ENCODE measurements at places on chromosomes 6 and 20.
A peak's percentile ranks its signal among the peaks of the same experiment; 100 is the strongest.

DNA sequence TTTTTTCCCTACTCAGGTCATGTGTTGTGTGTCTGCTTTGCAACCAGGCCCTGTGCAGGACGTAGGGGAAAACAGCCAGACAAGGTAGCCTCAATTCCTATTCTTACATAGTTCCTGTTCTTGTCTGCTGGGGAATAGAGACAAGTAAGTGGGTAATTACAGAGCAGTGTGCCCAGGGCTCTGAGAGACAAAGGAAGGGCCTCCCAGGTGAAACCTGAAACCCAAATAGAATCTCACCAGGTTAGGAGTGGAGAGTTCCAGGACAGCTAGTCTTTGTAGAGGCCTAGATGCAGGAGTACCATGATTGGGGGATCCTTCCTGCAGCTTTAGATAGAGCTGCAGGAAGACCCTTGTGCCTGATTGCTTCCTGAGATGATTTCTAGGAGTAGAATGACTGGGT lies 48.4 kb downstream of the DHX35 start:
- DNase-seq, result no peak

DNA sequence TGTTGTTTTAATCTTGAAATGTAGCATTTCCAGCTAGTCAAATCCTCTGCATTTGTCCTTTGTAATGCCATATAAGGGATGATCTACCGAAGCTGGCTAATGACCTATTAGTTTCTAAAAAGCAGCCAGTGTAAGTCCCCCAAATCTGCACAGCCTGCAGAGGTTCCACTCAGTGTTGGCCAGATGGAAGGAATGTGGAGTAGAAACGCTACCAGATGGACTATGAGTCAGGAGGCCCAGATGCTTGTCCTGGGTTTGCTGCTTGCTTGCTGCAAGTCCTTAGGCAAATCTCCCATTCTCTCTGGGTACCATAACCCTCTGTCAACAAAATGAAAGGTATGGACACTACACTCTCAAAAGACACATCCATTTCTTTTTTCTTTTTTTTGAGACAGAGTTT lies 149.8 kb downstream of the BTBD9 start:
- DNase-seq, result peak; percentile 41

- no peak for DNase-seq
Measured at GRCh38 chr6:129130959-129131681, 248.2 kb downstream of the LAMA2 start.

- no peak for DNase-seq
Measured at GRCh38 chr6:110412360-110412759, 3.0 kb downstream of the DDO start.

GRCh38 chr20:57882451-57883161 lies 172.8 kb upstream of the PMEPA1 start:
- no peak for DNase-seq

All from GM04503 (cell line).